PC-9 (cell line): ENCODE measurements at places on chromosomes 5 and 9. TPM values are rescaled to one million over a fixed set of nuclear protein-coding genes. Genes with fewer than 3 reads are reported as not detected.

Gene TLX3
- total RNA-seq = not detected in 2 replicates

Gene OR1J2
- not detected in 2 replicates for total RNA-seq

Gene RNF224
- 3.9 and 4.7 TPM in 2 replicates for total RNA-seq

DNA sequence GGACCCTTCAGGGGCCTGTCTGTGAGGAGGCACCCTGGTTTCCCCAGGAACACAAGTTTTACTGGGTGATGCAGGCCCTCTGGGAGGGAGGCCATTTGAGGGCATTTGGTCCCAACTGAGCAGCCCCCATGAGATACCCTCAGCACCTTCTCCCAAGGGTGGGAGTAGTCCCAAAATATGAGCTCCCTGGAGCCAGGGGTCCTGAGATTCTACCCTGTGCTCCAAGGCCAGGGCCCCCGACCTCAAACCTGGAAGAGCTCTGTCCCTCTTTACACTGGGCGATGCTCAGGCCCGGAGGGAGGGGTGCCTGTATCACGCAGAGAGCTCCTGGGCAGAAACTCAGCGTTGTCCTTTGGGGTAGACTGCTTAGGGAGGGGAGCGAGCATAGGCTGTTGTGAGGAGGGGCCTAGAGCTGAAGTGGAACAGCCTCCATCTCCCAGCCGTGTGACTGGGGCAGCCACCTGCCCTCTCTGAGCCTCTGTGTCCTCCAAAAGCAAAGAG is 64.0 kb upstream of the SYNPO start:
- H3K36me3 ChIP-seq = no peaks in the 10 kb centered on the region
- no peak overlapping the region for H3K4me3 ChIP-seq
- no peaks in the 10 kb centered on the region for H3K4me1 ChIP-seq
- DNase-seq = no peak
